ENCODE measurements at places on chromosomes 1 and 21. TPM values are rescaled to one million over a fixed set of nuclear protein-coding genes. Genes with fewer than 3 reads are reported as not detected.

DNA sequence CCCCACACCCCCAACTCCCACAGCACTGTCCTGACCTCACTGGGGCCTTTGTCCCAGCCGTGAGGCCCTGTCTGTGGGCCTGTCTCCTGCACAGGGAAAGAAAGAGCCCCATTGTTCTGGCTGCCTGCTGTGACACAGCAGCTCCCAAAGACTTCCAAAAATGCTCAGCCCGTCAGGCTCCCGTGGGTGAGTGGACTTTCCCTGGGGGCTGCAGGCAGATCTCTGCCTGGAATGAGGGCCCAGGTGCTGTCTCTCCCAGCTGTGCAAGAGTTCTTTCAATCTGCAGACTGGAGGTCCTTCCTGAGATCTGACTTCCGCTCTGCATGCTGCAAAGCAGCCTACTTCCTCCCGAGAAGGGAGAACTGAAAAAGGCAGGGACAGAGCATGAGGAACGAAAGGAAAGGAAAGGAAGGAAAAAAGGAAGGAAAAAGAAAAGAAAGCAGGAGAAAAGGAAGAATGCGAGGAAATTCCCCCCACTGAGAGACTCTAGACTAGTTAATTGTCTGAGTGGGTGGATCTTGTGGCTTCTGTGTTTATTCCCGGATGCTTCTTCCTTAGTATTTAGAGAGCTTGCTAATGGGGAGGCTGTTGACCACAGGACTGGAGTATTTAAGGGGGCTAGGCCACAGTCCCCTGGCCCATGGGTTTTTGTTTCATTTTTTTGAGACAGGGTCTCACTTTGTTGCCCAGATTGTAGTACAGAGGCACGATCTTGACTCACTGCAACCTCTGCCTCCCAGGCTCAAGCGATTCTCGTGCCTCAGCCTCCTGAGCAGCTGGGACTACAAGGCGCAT is 15.0 kb downstream of the NES start:
- no peaks in the 10 kb centered on the region for H3K27me3 ChIP-seq
- DNase-seq: no peak
- no peak overlapping the region for H3K4me3 ChIP-seq
- peak overlapping the region; percentile 84 for H3K27ac ChIP-seq

DNA sequence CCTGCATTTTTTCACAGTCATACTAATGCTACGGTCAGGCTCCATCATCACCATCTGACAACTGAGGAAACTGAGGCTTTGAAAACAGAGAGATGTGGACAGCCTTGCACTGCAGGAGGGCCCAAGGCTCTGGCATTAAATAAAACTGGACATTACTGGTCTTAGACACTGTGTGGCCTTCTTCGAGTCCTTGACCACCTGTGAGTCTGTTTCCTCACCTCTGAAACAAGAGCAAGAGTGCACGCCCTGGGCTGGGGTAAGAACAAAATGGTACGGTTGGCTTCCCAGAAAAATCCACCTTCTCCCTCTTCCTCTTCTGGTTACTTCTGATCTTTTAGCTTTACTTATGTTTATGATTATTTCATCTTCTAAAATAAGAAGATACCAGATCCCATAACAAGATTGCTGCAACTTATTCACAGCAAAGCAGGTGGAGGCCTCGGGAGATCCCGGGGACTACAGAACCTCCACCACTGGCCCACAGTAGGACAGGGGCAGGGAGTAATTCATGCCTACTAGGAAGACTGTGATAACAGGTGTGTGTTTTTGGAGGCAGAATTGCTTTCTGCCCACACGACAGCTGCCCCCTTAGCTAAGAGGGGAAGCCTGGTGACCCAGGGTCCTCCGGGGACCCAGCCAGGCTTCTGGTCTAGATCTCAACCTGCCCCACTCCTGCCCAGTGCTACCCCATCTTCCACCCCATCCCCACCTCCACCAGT is 156.4 kb upstream of the EDN2 start:
- no peak overlapping the region for H3K4me3 ChIP-seq
- H3K4me1 ChIP-seq: no peaks in the 10 kb centered on the region
- H3K36me3 ChIP-seq: no peaks in the 10 kb centered on the region
- no peak overlapping the region for H3K27ac ChIP-seq

GRCh38 chr1:220974431-220974830 is 95.2 kb downstream of the HLX start:
- no peaks in the 10 kb centered on the region for H3K36me3 ChIP-seq
- no peak for DNase-seq
- no peak overlapping the region for H3K27ac ChIP-seq
- H3K4me1 ChIP-seq: no peaks in the 10 kb centered on the region
- no peaks in the 10 kb centered on the region for H3K27me3 ChIP-seq
- no peak overlapping the region for H3K4me3 ChIP-seq

DNA sequence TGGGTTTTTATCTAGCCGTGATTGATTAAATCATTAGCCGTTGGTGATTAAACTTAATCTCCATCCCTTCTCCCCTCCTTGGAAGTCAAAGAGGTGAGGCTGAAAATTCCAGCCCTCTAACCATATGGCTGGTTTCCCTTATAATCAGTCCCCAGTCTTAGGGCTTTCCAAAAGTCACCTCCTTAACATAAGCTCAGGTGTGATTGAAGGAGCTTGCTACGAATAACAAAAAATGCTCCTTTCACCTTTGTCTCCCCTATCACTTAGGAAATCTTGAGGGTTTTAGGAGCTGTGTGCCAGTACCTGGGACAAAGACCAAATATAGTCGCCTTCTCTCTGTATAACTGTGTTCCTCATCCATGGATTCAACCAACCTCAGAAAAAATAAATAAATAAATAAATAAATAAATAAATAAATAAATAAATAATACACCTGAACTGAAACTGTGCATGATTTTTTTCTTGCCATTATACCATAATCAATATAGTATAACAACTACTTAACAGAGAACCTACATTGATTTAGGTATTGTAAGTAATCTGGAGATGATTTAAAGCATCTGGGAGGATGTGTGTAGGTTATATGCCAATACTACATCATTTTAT is 82.2 kb downstream of the PAPPA2 start:
- no peak for DNase-seq
- no peaks in the 10 kb centered on the region for H3K36me3 ChIP-seq
- H3K4me1 ChIP-seq: no peaks in the 10 kb centered on the region
- H3K27me3 ChIP-seq: no peaks in the 10 kb centered on the region
- no peak overlapping the region for H3K27ac ChIP-seq

DNA sequence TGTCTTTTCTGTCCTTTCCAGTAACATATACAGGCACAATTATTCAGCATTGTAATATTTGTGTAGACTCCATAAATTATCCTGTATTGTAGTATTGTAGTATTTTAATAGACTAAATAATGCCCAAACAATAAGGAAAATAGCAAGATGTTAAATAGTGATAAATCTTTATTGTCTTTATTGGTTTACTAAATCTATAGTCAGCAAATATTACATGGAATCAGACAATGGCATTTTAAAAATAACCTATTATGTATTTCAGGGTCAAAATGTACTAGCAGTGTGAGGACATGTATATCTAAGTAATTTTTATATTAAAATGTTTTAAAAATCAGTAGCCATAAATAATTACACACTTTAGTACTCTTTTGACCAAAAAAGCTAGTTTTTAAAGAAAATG is 202.3 kb downstream of the GREM2 start:
- H3K36me3 ChIP-seq: no peaks in the 10 kb centered on the region
- H3K4me1 ChIP-seq: no peaks in the 10 kb centered on the region
- H3K27ac ChIP-seq: no peak overlapping the region

DNA sequence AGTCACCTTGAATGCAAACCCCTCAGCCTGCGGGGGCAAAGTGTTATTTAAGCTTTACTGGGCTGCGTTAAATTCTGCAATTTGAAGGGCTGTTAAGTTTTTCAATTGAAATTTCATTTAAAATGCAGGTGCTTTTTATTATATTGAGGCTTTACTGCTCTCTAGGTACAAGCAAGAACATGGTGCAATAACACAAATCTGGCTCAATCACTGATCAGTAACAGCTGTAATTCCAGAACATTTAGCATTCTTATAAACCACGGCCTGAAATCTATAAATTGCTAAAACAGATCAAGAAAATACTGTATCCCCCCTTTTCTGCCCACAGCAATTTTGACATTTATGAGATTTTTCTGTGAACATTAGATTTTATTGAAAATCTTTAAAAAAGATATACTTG is 322.8 kb downstream of the KCTD3 start:
- no peaks in the 10 kb centered on the region for H3K36me3 ChIP-seq
- no peak for DNase-seq
- H3K27me3 ChIP-seq: no peaks in the 10 kb centered on the region
- no peaks in the 10 kb centered on the region for H3K4me1 ChIP-seq

DNA sequence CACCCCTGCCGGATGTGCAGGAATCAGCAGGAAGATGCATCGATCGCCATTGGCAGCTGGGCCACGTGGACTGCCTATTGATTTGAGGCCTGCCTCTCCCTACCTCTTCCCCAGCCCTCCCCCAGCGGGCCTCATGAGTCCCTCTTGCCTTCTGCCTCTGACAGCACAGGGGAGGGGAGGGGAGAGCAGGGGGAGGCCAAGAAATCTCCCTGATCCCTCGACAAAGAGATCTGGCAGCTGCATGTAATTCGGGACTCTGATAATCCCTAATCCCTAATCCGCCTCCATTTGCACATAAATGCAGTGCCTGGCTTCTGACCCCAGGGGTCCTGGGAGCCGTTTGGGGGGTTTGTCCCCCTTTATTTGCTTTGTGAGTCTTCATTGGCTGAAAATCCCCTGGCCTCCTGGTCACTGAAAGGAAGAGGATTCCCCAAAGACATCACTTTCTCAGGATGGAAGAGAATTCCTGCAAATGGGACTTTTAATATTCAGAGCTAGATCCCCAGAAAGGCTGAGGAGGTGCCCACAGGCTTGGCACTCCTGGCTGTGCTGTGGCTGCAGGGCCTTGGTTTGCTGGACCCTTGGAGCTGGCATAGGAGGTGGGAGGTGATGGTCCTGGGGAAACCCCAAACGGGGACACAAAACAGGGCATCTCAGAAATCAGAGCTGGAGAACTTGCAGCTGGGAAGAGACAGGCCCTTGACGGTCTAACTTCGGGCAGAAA is 239.4 kb upstream of the POU3F1 start:
- no peak overlapping the region for H3K27ac ChIP-seq
- H3K4me3 ChIP-seq: no peak overlapping the region
- no peaks in the 10 kb centered on the region for H3K36me3 ChIP-seq
- H3K27me3 ChIP-seq: no peaks in the 10 kb centered on the region

DNA sequence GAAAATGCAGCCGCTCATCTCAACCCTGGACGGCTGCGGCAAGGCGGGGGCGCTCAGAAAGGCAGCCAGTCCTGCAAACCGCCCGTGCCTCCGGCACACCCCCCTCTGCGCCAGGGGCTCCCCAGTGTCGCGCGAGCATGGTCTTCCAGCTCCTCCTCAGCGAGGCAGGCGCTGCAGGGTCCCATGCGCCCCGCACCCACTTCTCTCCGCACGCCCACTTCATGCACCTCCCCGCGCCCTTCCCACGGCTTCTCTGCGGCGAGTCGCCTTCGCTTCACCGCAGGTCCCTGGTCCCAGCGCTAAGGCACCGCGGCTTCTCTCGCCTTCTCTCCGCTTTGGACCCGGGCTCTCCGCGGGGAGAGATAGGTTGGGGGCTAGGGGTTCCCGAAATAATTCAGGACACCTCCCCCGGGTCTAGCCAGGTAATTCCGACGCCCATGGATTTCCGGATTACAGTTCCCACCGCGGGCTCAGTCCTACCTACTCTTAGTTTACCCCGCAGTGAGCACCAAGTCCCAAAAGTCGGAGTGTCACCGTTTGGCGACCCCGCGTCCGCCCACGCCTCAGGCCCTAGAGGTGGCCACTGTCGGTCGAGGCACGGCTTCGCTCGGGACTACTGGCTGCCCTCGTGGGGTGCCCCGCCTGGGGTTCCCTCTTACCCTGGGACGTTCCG is 67.5 kb downstream of the SYT2 start:
- DNase-seq: no peak
- H3K36me3 ChIP-seq: no peaks in the 10 kb centered on the region
- peaks cover 93% of the 10 kb centered on the region for H3K27me3 ChIP-seq
- H3K27ac ChIP-seq: no peak overlapping the region
- peaks cover 20% of the 10 kb centered on the region for H3K4me1 ChIP-seq
- peak overlapping the region; percentile 45 for H3K4me3 ChIP-seq

- no peaks in the 10 kb centered on the region for H3K27me3 ChIP-seq
- H3K4me1 ChIP-seq: no peaks in the 10 kb centered on the region
- H3K4me3 ChIP-seq: no peak overlapping the region
- no peak for DNase-seq
- H3K36me3 ChIP-seq: peaks cover 75% of the 10 kb centered on the region
Observed at GRCh38 chr1:58660105-58660504, 39.8 kb downstream of the MYSM1 start.

GRCh38 chr1:37137014-37137413 is 102.7 kb upstream of the GRIK3 start:
- no peak overlapping the region for H3K27ac ChIP-seq
- DNase-seq: no peak
- no peaks in the 10 kb centered on the region for H3K36me3 ChIP-seq
- H3K4me1 ChIP-seq: no peaks in the 10 kb centered on the region
- no peak overlapping the region for H3K4me3 ChIP-seq
- H3K27me3 ChIP-seq: no peaks in the 10 kb centered on the region

GRCh38 chr1:217599154-217599553 is 31.7 kb downstream of the GPATCH2 start:
- H3K4me3 ChIP-seq: no peak overlapping the region
- no peaks in the 10 kb centered on the region for H3K27me3 ChIP-seq
- DNase-seq: no peak
- no peak overlapping the region for H3K27ac ChIP-seq

GRCh38 chr1:174405219-174405618 is 42.5 kb upstream of the GPR52 start:
- peaks cover 1% of the 10 kb centered on the region for H3K36me3 ChIP-seq
- no peaks in the 10 kb centered on the region for H3K4me1 ChIP-seq

GRCh38 chr1:225280563-225280962 is 147.3 kb downstream of the LBR start:
- no peak overlapping the region for H3K4me3 ChIP-seq
- no peak overlapping the region for H3K27ac ChIP-seq
- H3K4me1 ChIP-seq: no peaks in the 10 kb centered on the region
- H3K27me3 ChIP-seq: no peaks in the 10 kb centered on the region
- no peak for DNase-seq
- no peaks in the 10 kb centered on the region for H3K36me3 ChIP-seq

GRCh38 chr1:29441916-29442668 is 205.8 kb downstream of the PTPRU start:
- no peak for DNase-seq
- H3K4me1 ChIP-seq: no peaks in the 10 kb centered on the region

The BRINP2 gene
- not detected for total RNA-seq

The KCNJ9 gene
- total RNA-seq: not detected

The OR2L8 gene
- total RNA-seq: not detected

The CD247 gene
- 1.5 TPM for total RNA-seq
